Heart left ventricle (tissue), 16 donors: ENCODE measurements at places on chromosomes 2 and 18. TPM values are rescaled to one million over a fixed set of nuclear protein-coding genes. Genes with fewer than 3 reads are reported as not detected.

GRCh38 chr2:42854207-42854818 is 61.9 kb upstream of the HAAO start:
- no peak overlapping the region for H3K4me3 ChIP-seq
- H3K27ac ChIP-seq, result peak overlapping the region; percentile 46
- no peaks in the 10 kb centered on the region for H3K36me3 ChIP-seq
- no peaks in the 10 kb centered on the region for H3K27me3 ChIP-seq

The CYRIA gene
- polyA plus RNA-seq, result 0.95 TPM

DNA sequence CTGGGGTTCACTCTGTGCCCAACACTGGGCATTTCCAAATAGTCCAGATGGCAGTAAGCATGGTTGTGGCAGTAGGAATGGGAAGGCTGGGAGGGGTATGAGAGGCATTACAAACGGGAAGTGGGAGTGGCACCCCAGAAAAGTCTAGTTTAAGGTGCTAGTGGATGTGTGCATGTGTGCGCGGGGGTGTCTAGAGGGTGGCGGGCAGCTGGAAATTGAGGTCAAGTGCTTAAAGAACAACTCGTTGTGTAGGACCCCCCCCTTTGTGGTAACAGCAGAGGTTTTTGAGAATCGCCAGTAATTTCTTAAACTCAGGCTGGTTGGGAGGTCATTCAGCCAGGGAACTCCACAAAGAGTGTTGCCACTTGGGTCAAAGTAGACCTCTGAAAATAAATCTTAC is 69.9 kb downstream of the RHBDD1 start:
- no peaks in the 10 kb centered on the region for H3K27me3 ChIP-seq
- no peak for DNase-seq
- H3K4me3 ChIP-seq, result no peak overlapping the region
- no peaks in the 10 kb centered on the region for H3K36me3 ChIP-seq

The ACADL gene
- 0.88 TPM for polyA plus RNA-seq

The TMEM247 gene
- polyA plus RNA-seq, result not detected

GRCh38 chr18:25053466-25053865 is 298.5 kb downstream of the ZNF521 start:
- no peaks in the 10 kb centered on the region for H3K27me3 ChIP-seq
- no peak overlapping the region for H3K4me3 ChIP-seq
- no peak for DNase-seq
- H3K36me3 ChIP-seq, result no peaks in the 10 kb centered on the region

- H3K27me3 ChIP-seq, result no peaks in the 10 kb centered on the region
- no peak overlapping the region for H3K27ac ChIP-seq
- no peaks in the 10 kb centered on the region for H3K4me1 ChIP-seq
These were observed 27.0 kb upstream of the CCDC178 start for GRCh38 chr18:33467531-33467930.

The ACVR1C gene
- 0.21 TPM for polyA plus RNA-seq

The QPCT gene
- 1.3 TPM for polyA plus RNA-seq

- H3K4me3 ChIP-seq, result no peak overlapping the region
- no peak for DNase-seq
- no peak overlapping the region for H3K27ac ChIP-seq
- H3K27me3 ChIP-seq, result no peaks in the 10 kb centered on the region
- H3K4me1 ChIP-seq, result no peaks in the 10 kb centered on the region
- H3K36me3 ChIP-seq, result no peaks in the 10 kb centered on the region
These were observed 15.6 kb upstream of the FHOD3 start for GRCh38 chr18:36281936-36282335.

GRCh38 chr2:231305221-231305620 is 90.3 kb upstream of the B3GNT7 start:
- no peak overlapping the region for H3K27ac ChIP-seq
- H3K4me3 ChIP-seq, result no peak overlapping the region
- no peaks in the 10 kb centered on the region for H3K27me3 ChIP-seq
- no peaks in the 10 kb centered on the region for H3K36me3 ChIP-seq
- DNase-seq, result no peak

The CSRNP3 gene
- polyA plus RNA-seq, result 0.87 TPM

DNA sequence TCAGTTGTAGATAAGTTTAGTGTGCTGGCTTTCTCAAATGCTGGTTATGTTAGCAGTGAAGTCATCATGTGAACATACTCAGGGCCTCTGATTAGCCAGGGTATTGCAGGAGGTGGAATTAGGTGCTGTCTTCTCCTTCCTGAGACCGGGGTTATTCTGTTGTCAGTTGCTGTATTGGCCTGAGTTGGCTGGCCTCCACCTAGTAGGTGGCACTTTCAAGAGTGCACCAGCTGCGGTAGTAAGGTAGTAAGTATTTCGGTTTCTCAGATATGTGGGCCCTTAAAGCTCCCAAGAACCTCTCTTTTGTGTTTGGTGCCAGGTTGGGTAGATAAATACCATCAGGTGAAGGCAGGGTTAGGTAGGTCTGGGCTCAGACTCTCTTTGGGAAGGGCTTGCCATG is 1430.5 kb upstream of the CELF4 start:
- H3K27me3 ChIP-seq, result no peaks in the 10 kb centered on the region

The LRP1B gene
- 0.04 TPM for polyA plus RNA-seq

- DNase-seq, result no peak
- H3K27ac ChIP-seq, result no peak overlapping the region
- H3K4me3 ChIP-seq, result no peak overlapping the region
- no peaks in the 10 kb centered on the region for H3K36me3 ChIP-seq
- no peaks in the 10 kb centered on the region for H3K27me3 ChIP-seq
- H3K4me1 ChIP-seq, result no peaks in the 10 kb centered on the region
These were observed 477.3 kb downstream of the MBD2 start for GRCh38 chr18:53747210-53747609.

- H3K27ac ChIP-seq, result peak overlapping the region; percentile 99
- DNase-seq, result no peak
- no peak overlapping the region for H3K4me3 ChIP-seq
- peaks cover 76% of the 10 kb centered on the region for H3K4me1 ChIP-seq
- H3K36me3 ChIP-seq, result peaks cover 71% of the 10 kb centered on the region
- H3K27me3 ChIP-seq, result no peaks in the 10 kb centered on the region
These were observed 103.4 kb downstream of the TNS1 start for GRCh38 chr2:217899231-217900009.

DNA sequence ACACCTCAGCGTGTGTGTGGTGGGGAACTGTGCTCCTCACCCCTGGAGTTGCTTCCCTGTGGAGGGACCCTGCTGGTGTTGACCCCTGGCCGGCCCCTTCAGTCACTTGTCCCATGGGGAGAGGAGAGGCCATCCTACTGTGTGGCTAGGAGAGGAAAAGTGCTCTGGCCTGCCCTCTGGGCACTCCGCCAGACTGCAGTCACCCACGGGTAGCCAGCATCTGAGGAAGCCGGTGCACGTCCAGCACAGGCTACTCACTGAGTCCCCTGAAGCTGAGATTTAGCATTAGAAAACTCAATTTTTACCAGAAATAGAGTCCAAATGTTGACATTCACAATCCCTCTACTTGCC is 211.5 kb upstream of the RAB6C start:
- H3K27ac ChIP-seq, result no peak overlapping the region
- no peak overlapping the region for H3K4me3 ChIP-seq
- H3K27me3 ChIP-seq, result no peaks in the 10 kb centered on the region
- no peak for DNase-seq

DNA sequence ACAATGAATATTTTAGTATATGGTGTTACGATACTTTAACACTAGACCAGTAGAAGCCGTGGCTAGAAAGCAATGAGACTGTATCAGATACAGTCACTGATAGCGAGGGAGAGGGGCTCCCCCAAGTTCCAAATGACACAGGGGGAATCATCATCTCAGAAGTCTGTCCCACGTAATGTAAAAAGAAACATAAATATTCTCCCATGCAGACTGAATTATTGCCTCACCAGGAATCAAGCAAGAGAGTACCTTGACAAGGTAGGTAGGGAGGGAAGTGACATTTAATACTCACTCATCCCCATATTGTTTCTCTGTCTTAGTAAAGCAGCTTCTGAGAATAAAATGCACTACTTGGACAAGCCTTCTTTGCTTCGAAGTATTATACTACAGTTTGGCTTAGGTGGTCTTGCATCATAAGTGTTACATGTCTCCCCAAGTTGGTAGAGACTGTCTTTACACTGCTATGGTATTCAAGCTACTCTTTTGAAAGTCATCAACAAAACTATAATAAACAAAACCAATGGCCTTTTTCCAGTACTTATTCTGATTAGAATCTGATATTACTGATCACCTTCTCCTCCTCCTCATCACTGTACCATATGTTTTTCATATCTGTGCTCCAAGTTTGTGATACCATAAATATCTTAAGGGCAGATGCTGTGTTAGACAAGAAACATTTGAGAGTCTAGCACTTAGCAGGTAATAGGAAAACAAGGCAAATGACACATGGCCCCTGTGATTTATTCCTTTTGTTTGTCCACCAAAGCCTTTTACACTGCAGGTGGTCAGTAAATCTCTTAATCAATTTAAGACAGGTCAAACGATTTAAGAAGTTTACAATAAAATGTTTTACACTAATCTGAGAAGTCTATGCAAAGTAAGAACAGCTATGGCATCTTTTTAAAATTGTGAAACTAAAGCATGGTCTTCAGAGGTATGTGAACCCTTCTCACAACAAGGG is 2.7 kb downstream of the LAPTM4A start:
- no peaks in the 10 kb centered on the region for H3K36me3 ChIP-seq
- DNase-seq, result no peak
- H3K27ac ChIP-seq, result peak overlapping the region; percentile 98
- H3K27me3 ChIP-seq, result no peaks in the 10 kb centered on the region
- peaks cover 64% of the 10 kb centered on the region for H3K4me1 ChIP-seq
- H3K4me3 ChIP-seq, result peak overlapping the region; percentile 85

GRCh38 chr2:37148325-37148724 is 8.5 kb downstream of the EIF2AK2 start:
- no peaks in the 10 kb centered on the region for H3K4me1 ChIP-seq
- no peaks in the 10 kb centered on the region for H3K27me3 ChIP-seq
- H3K36me3 ChIP-seq, result peaks cover 13% of the 10 kb centered on the region
- no peak overlapping the region for H3K4me3 ChIP-seq

GRCh38 chr2:158321264-158321663 is 135.3 kb downstream of the CCDC148 start:
- no peaks in the 10 kb centered on the region for H3K27me3 ChIP-seq
- no peak overlapping the region for H3K27ac ChIP-seq
- no peak for DNase-seq
- no peaks in the 10 kb centered on the region for H3K36me3 ChIP-seq
- H3K4me1 ChIP-seq, result no peaks in the 10 kb centered on the region
- H3K4me3 ChIP-seq, result no peak overlapping the region

GRCh38 chr2:66447677-66448076 is 12.8 kb downstream of the MEIS1 start:
- peaks cover 18% of the 10 kb centered on the region for H3K36me3 ChIP-seq
- no peaks in the 10 kb centered on the region for H3K4me1 ChIP-seq
- DNase-seq, result no peak

The SPHKAP gene
- polyA plus RNA-seq, result 14.9 TPM

DNA sequence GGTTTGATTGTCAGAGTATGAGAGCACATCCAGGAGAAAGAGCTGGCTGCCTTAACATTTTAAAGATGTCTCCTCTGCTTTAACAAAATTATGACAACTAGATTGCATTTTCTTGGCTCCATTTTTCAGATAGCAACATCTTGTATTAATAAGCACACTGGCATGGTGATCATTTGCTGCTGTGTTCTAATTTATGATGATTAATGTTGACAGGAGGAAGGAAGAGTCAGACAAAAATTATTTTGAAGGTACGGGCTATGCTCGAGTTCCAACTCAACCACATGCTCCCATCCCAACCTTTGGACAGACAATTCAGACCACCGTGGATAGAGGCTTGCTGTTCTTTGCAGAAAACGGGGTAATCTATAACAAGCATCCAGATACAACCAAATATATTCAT is 98.2 kb upstream of the TTC39C start:
- no peaks in the 10 kb centered on the region for H3K4me1 ChIP-seq
- no peaks in the 10 kb centered on the region for H3K36me3 ChIP-seq
- no peak for DNase-seq
- H3K27ac ChIP-seq, result no peak overlapping the region
- no peak overlapping the region for H3K4me3 ChIP-seq

The PLCD4 gene
- polyA plus RNA-seq, result 0.34 TPM

- H3K27me3 ChIP-seq, result no peaks in the 10 kb centered on the region
- no peak for DNase-seq
- no peak overlapping the region for H3K27ac ChIP-seq
- no peaks in the 10 kb centered on the region for H3K4me1 ChIP-seq
- H3K4me3 ChIP-seq, result no peak overlapping the region
These were observed 216.9 kb upstream of the LRP1B start for GRCh38 chr2:142347751-142348150.

DNA sequence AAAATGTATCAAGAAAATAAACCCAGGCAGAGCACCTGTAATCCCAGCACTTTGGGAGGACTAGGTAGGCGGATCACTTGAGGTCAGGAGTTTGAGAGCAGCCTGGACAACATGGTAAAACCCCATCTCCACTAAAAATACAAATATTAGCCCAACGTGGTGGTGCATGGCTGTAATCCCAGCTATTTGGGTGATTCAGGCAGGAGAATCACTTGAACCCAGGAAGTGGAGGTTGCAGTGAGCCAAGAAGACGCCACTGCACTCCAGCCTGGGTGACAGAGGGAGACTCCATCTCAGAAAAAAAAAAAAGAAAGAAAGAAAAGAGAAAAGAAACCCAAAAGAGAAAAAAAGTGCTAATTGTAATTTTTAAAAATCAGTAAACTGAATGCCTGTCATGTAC is 41.4 kb downstream of the DDX18 start:
- no peak overlapping the region for H3K27ac ChIP-seq
- H3K4me3 ChIP-seq, result no peak overlapping the region
- H3K27me3 ChIP-seq, result peaks cover 49% of the 10 kb centered on the region

- no peaks in the 10 kb centered on the region for H3K4me1 ChIP-seq
- H3K27ac ChIP-seq, result no peak overlapping the region
- DNase-seq, result no peak
- H3K27me3 ChIP-seq, result no peaks in the 10 kb centered on the region
These were observed 256.5 kb downstream of the CELF4 start for GRCh38 chr18:37309059-37309458.

The CDH7 gene
- polyA plus RNA-seq, result not detected

DNA sequence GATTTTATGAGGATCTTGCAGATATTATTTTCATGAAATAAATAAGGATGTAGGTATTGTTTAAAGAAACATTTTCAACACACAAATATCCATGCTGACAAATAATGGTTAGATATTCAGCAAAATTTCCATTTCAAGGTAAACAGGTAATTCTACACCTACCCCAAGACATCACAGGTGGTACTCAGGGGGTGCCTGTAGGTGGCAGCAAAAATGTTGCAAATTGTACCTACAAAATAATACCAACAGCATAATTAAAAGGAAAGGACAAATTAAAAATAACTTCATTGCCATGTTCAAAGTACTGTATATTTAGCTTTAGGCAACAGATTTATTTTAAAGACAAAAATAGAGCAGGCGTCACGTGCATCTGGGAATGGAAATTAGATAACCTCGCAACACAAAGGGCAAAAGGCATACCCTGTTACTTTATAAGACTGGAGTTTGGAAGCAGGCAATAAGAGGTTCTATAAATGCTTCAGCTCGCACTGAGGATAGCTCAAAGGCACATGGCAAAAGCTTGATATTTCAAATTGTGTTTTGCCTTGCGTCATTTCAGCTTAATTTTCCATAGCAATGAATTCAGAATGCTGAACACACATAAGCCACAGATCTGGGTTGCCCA is 630.5 kb downstream of the TDRD15 start:
- no peaks in the 10 kb centered on the region for H3K27me3 ChIP-seq
- no peak for DNase-seq
- H3K4me3 ChIP-seq, result no peak overlapping the region
- H3K36me3 ChIP-seq, result no peaks in the 10 kb centered on the region
- H3K27ac ChIP-seq, result no peak overlapping the region
- no peaks in the 10 kb centered on the region for H3K4me1 ChIP-seq
